ENCODE measurements at places on chromosomes 5 and 9.

DNA sequence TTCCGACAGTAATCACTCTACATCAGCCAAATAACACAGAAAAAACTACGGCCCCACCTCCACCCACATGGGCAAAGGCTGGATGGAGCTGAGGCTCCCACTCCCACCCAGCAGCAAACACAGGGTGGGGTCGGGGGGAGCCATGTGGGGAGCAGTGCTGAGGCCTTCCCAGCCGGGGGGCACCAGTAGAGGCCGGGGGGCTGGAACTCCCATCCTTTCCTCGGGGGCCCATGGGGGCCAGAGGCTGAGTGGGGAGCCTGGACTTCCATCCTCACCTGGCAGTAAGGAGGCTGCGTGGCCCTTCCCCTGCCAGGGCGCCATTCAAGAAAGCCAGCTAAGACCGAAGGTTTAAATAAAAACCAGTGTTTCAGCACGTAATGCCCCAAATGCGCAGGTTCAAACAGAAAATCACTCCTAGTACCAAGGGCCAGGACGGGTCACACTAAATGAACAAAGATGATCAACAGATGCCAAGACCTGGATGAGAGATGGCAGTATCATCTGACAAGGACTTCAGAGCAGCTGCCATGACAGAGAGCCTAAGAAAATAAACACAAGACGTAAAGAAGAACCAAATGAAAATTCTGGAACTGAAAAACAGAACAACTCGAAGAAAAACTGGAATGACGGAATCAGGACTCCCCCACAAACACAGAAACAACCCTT lies 9.4 kb downstream of the CCDC127 start:
- DNase-seq, result no peak

DNA sequence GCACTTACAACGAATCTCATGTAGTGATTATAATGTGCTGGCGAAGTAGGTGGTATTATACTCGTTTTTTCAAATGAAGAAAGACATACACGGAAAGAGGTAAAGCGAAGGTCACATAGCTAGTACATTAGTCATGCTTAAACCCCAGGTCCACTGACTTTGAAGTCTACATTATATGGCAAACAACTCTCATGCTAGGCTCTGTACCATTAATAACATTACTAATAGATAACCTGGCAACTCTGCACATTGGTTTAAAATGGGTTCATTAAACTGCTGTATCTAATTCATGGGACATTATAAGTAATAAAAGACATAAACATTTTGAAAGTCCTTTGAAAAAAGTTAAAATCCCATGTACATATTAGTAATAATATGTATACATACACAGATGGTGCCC lies 21.2 kb downstream of the FYB1 start:
- DNase-seq, result no peak

DNA sequence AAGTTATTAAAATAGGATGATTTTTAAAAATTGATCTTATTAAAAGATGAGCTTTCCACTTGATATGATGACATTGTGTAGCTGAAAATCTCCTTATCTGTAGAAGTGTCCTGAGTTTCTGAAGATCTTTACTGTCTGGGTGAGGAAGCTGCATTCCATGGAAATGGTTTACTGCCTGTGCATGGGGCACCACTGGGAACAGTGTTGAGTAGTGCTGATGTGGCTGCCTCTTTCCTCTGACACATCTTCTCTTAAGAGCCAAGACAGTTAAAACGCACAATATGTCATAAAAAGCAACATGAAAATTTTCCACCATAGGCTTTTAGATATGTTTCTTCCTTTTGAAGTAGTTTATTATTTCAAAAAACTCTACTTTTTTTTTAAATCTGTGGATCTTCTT lies 24.6 kb downstream of the SECISBP2 start:
- DNase-seq, result no peak

- no peak for DNase-seq
Observed at GRCh38 chr5:73673161-73673591, 47.2 kb downstream of the ARHGEF28 start.

GRCh38 chr5:176739461-176740051 lies 70.8 kb upstream of the UNC5A start:
- no peak for DNase-seq

DNA sequence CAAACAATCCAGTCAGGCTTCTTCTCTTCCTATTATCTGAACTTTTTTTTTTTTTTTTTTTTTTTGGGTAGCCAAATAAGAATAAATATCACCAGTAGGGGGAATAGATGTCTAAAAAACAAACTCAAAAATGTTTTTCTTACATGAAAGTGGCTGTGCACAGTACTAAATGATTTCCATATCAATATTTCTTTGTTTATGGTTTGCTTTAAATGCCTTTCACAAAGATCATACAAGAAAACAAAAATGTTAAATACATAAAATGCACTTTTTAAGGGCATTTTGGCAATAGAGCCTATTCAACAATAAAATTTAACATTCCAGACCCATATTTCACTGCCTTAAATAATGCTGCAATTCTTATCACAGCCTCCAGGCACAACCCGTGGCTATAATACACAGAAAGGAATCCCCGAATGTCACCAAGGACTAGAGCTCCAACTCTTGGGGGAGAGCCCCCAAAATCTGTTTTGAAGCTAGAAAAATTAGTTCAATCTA lies 91.1 kb upstream of the TBCA start:
- DNase-seq, result no peak

GRCh38 chr9:83043597-83043996 lies 19.3 kb downstream of the RASEF start:
- no peak for DNase-seq

GRCh38 chr5:148840531-148840930 lies 14.1 kb downstream of the ADRB2 start:
- no peak for DNase-seq

- DNase-seq, result peak; percentile 6
Observed at GRCh38 chr5:109739741-109740728, 50.3 kb downstream of the MAN2A1 start.

- no peak for DNase-seq
Observed at GRCh38 chr5:15704397-15704947, 204.5 kb downstream of the FBXL7 start.

- DNase-seq, result peak; percentile 74
Observed at GRCh38 chr5:132385326-132386105, 16.0 kb downstream of the SLC22A5 start.

DNA sequence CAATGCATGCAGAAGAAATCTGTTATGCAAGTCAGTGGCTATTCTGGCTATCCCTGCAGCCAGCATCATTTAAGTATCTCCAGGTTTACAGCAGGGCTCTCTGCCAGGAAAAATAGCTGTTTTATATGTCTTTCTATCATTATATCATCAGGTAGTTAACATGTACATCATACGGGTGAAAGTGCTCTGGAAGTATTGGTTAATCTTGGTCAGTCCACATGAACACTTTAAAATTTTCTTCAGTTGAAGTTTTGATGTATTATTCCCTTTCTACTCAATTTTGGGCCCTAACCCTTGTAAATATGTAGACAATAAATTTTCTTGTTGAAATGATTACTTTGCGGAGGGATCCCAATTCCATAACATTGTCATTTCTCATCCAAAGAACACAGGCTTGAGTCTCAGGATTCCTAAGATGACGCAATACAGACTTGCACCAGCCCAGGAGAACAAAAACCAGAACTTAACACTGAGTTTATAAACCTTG lies 67.5 kb downstream of the SEMA6A start:
- DNase-seq, result no peak

- DNase-seq, result no peak
Observed at GRCh38 chr5:166535641-166536040, 1755.8 kb upstream of the WWC1 start.

DNA sequence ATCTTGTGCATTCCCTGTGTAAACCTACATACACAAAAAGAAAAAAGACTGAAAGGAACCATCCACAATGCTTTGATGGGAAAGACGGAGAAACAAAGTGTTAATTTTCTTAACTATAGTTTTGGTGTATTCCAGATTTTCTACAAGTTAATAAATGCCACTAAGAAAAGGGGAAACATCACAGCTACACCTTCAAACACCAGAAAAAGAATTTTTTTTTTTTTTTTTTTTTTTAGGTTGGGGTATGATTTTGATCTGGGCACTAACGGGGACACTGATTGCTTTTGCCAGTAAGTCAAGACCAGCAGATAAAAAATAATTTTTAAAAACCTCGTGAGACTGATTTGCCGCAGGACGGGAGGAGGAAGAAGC lies 334 bp upstream of the THG1L start:
- DNase-seq, result no peak

DNA sequence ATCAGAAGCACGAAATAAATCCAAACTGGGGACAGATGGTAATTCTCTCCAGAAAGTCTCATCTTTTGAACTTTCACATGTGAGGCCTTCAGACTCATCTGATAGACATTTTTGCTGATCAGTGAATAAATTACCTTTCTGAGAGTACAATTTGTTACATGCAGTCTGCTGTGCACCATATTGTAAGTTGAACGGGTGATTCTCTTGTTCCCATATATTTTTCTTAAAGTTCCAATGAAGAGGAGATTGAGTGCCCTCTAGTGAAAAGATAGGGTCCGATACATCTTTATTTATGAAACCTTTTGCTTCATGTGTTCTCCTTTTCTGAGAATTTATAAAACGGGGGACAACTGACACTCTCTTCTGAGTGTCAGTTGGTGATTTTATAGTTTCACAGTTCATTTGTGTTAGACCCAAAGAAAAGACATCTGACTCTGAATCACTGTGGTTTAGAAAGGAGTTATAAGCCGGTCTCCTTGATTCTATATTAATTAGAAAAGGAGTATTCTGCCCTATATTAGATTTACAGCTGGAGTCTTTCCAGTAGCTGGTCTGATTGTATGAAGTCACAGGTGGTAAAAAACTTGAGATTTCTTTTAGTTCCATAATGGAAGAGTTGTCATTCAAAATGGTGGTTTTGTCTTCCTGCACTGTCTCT lies 30.4 kb downstream of the GNG10 start:
- DNase-seq, result peak; percentile 16

DNA sequence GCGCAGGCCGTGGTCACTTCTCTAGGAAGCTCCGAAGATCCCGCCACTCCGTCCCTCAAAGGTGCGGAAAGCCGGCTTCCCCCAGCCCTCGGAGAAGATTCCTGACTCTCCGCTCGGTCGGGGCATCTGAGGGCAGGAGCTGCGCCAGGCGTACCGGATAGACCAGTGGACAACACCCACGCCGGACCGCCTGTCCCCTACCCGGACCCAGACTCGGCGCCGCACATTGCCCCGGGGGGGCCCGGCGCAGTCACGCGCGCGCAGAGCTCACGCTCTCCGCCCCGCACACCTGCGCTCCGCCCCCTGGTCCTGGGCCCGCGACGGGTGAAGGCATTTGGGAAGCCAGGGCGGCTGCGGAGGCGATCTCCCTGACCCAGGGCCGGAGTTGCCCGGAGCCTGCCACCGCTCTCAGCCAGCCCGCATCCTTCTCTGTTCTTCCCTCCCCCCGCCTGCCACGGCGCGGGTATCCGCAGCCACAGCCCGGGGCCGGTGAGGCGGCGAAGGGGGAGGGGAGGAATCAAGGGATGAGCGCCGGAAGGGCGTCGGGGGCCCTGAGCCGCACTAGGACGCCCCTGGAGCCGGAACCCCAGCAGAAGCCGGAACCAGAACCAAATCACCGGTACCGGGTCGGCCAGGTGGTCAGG lies 448 bp downstream of the RELL2 start:
- peak; percentile 53 for DNase-seq

DNA sequence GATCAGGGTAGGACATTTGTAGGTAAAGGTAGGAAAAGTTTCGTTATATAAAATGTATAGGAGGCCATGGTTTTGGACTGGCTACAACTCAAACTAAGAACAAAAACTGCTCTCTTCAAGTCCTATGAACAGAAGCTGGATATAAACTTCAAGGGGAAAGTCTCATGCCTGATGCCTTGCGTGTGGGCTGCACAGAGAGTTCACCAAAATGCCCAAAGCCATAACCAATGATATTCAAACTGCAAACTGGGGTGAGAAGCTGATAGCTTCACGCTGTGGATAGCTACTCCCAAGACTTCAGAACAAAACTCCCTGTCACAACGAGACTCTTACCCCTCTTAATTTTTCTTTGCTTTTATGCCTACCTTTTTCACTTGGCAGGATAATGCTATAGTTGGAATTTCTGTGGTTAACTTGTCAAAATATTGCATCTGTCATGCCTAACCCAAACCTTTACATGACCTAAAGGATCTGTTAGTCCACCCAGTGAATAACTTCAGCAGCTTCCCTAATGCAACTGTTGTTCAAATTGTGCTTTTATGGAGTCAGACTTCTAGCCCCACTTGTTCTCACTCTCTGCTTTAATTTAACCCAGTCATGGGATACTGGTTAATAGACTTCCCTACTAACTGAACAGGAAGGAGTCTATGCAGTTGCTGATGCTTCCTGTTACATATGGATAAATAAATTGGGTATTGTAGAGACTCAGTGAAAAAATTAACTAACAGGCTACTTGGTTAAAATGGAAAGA lies 71.9 kb downstream of the SFXN1 start:
- DNase-seq, result no peak

Data from GM13976 (cell line).